ENCODE measurements at places on chromosomes 4 and X.

- DNase-seq, result no peak
Observed at GRCh38 chr4:17366496-17366895, 145.4 kb downstream of the QDPR start.

DNA sequence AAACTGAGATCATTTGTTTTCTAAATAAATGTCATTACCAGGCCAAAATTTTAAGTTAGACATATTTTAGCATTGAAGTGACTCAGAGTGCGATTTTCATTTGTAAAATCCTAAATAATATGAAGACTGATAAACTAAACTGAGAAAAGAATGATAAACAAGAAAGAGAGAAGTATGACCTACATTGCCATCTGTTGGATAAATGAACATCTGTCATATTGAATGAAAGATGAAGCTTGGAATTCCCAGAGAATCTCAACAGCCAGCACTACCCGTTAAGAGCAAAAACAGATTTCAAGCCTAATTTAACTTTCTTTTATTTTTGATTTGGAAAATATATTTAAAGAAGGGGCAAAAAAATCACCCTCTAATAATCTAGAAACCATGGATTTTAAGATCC lies 591.0 kb upstream of the ATOH1 start:
- DNase-seq, result no peak

GRCh38 chr4:87875191-87875590 lies 42.4 kb downstream of the MEPE start:
- no peak for DNase-seq

GRCh38 chr4:83219344-83220331 lies 65.0 kb downstream of the COQ2 start:
- DNase-seq, result peak; percentile 71

- DNase-seq, result no peak
Observed at GRCh38 chr4:2078584-2078983, 19.5 kb downstream of the NAT8L start.

DNA sequence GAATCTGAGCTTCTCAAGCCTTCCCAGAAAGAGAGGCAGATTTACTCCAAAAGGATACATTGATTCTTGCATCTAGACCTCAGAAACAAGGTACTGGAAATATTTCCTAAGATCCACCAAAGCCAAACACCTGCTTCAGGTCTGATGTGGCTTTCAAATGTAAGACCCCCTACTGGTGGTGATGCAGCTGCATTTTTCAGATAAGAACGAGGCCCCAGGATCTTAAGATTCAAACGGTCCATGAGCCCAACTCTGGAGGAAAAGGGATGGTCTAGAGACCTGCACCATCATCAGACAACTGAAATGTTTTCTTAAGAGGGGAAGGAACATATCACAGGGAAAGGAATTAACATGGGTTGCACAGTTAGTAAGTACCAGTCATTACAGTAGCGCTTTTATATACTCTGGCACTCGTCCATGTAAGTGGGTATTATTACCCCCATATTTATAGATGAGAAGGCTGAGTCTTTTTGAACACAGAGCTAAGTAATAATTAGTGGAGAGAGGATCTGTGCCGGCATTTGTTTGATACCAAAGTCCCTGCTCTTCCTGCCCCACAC lies 73.7 kb downstream of the LEF1 start:
- no peak for DNase-seq

DNA sequence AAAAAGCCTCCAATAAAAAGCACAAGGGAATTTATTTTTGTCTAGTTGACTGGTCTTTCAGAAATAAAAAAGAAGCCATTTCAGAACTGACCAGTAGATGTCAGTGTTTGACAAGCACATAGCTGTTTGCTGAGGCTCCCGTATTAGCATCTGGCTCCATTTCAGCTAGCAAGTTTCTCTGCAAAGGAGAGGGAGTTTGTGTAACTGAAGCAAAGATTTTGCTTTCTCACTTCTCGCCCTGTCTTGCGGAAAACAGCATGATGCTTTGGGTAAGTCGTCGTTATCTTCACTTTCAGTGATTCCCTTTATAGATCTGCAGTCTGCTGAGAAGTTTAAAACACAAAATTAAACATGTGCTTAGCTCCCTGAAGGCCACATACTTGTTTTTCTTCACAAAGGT lies 85.5 kb downstream of the CT47B1 start:
- DNase-seq, result no peak

GRCh38 chr4:112277705-112278448 lies 7.8 kb downstream of the TIFA start:
- DNase-seq, result no peak

DNA sequence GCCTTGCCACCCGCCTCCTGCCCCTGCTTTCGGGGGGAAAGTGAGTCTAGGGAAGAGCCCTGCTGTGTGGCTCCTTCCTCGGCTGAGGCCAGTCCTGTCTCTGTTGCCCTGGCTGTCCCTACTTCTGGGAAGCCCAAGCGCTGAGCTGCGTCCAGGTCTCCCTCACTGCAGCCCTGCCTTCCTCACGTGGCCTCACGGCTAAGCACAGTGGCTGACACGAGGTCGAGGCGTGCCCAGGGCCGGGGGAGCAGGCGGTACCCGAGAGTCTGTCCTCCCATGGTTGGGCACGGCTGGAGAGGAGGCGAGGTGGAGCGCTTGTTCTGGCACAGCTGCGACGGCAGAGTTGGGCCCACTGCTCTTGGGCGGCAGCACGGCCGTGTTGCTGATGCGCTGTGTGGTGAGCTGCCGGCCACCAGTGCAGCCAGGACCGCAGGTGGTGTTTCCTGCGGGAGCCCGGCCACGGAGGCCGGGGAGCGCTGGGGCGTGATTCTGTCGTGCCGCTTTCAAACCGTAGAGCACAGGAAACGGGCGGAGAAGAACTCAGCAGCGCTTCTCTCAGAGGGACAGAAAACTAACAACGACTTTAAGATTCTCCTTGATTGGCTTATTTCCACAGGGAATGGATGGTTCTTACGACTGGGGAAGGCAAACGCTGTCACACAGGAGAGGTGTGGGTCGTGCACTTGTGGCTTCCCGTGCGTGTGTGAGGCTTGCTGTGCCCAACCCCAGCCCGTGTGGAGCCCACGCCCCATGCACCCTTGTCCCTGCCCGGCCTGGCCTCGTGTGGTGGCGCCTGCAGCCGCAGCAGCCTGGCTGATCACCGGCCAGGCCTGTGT lies 21.3 kb downstream of the MAEA start:
- no peak for DNase-seq

GRCh38 chrX:14528629-14529289 lies 577 bp upstream of the GLRA2 start:
- peak; percentile 59 for DNase-seq

- DNase-seq, result no peak
Observed at GRCh38 chr4:47879458-47879857, 34.9 kb downstream of the NFXL1 start.

DNA sequence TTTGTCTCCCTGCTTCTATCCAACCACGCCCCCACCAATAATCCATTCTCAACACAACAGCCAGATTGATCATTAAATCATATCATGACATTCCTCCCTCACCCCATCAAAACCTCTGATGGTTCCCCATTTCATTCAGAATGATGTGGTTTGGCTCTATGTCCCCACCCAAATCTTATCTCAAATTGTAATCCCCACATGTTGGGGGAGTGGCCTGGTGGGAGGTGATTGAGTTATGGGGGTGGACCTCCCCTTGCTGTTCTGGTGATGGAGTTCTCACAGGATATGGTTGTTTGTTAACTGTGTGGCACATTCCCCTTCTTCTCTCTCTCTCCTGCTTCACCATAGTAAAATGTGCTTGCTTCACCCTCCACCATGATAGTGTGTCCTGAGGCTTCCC lies 23.3 kb downstream of the TRMT2B start:
- no peak for DNase-seq

- DNase-seq, result no peak
Observed at GRCh38 chrX:38898261-38898660, 97.0 kb downstream of the MID1IP1 start.

DNA sequence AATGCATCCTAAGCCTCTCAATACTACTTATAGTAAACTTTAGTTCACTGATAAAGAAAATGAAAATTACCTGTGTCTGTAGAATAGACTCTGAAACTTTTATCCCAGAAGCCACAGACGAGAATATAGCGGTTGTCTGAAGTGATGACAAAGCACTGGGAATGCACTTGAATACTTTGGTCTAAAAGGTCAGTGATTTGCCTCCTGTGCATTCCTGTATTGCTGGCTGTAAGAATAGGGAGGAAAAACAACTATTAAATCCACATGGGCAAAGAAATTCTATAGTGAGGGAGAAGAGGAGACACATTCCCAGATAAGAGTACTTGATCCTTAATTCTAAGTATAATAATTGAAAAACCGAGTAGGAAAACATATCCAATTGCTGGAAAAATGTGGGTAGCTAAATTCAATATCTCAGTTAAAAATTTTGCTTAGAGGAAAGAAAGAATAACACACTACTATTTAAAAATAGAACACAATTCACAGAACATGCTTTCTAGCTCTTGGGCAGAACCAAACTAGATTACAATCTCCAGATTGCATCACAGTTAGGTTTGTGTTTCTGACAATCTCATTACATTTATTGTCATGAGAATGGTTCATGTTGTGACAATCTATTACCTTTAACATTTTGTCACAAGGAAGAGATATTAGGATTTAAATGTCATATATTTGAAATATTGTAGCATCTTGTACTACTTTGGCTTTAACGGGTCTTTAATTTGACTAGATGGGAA lies 232.1 kb downstream of the DCLK2 start:
- DNase-seq, result no peak

DNA sequence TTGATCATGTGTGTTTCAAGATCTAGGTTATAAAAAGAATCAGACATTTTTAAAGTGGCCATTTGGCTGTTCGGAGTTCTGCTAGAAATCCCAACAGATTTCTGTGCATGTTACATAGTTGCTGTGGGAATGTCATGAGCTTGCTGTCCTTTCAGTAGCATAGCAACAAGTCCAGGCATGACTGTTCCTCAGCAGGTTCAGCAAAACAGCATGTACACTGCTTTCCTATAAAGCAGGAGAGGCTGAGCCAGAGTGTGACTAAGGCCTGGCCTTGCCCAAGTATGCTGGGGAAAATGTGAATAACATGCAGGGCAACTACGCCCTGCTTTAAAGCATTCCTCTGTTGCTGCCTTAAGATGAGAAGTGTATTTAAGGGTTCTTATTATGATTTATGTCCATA lies 217.1 kb upstream of the SMIM31 start:
- no peak for DNase-seq

- no peak for DNase-seq
Observed at GRCh38 chr4:23779839-23780238, 110.0 kb downstream of the PPARGC1A start.

GRCh38 chrX:51507551-51507950 lies 11.2 kb upstream of the NUDT11 start:
- DNase-seq, result no peak

GRCh38 chrX:39477762-39478120 lies 620.0 kb downstream of the BCOR start:
- DNase-seq, result peak; percentile 27

- DNase-seq, result no peak
Observed at GRCh38 chrX:100208076-100208475, 202.0 kb downstream of the PCDH19 start.

DNA sequence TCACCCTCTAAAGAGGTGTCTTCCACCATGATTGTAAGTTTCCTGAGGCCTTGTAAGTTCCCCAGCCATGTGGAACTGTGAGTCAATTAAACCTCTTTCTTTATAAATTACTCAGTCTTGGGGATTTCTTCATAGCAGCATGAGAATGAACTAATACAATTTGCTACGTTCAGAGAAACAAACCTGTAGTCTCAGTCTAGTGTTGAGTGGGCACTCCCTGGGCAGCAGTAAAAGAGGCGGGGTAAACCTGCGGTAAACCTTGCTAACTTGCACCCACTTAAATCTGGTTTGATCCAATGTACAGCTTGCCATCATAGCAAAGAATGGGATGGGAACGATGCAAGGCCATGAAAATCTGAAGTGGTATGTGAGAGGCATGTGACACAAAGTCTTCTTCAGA lies 22.4 kb downstream of the GRXCR1 start:
- DNase-seq, result no peak

DNA sequence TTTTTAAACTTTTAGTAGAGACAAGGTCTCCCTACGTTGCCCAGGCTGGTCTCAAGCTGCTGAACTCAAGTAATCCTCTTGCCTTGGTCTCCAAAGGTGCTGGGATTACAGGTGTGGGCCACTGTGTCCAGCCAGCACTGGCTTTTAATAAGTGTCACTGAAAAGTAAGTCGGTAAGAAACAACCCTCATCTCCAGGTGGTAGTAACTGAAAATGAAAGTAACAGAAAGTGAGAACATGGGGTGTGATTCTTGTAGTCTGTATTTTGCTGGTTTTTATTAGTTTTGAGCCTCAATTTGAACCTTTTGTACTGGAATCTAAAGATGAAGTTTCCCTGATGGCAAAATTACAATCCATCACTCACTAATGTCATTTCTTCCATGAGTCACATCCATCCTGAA lies 238.1 kb upstream of the AGA start:
- DNase-seq, result no peak

DNA sequence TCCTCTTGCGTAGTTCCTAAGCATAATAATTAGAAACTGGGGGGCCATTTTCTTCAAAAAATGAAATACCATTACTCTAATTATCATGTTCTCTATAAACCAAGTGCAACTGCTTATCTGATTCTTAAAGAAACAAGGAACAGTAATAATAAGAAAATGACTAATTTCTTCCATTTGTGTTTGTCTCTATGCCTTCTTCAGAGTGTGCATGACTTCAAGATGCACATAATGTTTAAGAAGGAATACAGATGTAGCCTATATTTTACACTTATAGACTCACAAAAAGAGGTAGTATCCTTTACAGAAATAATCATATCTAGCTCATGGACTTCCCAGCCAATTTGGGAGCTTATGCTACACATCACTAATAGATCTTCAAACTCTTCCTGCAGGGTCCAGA lies 131.7 kb downstream of the CHRNA9 start:
- no peak for DNase-seq

DNA sequence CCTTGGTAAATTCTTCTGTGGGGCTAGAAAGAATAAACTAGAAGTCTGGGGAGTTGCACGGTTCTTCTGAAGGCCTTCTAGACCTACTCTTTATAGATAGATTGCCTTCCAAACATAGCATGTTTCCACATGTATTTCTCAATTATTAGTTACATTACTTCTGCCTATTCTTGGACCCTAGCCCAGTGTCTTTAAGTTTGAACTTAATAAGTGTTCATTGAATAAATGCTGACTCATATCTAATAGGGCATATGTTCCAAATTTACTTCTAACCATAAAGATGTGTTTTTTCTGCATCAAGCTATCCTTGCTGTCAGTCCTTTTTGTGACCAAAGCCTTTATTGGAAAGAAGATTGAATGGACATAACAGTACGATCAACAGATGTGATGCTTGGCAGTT lies 503.6 kb upstream of the ZFP42 start:
- no peak for DNase-seq

DNA sequence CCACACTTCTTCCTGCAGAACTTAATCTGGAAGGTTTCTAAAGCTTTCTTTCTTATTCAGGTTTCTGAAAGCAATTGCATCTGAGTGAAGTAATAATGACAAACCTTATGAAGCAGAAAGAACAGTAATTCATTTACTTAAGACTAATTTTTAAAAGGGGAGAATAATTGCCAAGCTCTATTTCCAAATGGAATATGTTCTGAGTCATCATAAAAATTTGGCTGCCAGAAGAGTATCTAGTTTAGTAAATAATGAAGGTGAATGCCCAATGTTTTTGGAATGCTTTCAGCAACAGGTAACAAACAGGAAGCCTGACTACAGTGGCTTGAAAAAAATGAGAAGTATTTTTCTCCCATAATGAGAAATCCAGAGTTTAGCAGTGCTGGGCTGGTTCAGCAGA lies 227.3 kb upstream of the TET2 start:
- DNase-seq, result no peak

GRCh38 chrX:129529685-129530281 lies 6.5 kb upstream of the SMARCA1 start:
- DNase-seq, result no peak

Measured in stimulated activated naive CD8-positive, alpha-beta T cell treated with anti-CD3 and anti-CD28 coated beads, Interleukin-15, Interleukin-2, amounts not matched to agents 100 U/mL and 50 U/mL, for 24 hours (primary cell).